ENCODE measurements at places on chromosomes 7 and 10. TPM values are rescaled to one million over a fixed set of nuclear protein-coding genes. Genes with fewer than 3 reads are reported as not detected.

DNA sequence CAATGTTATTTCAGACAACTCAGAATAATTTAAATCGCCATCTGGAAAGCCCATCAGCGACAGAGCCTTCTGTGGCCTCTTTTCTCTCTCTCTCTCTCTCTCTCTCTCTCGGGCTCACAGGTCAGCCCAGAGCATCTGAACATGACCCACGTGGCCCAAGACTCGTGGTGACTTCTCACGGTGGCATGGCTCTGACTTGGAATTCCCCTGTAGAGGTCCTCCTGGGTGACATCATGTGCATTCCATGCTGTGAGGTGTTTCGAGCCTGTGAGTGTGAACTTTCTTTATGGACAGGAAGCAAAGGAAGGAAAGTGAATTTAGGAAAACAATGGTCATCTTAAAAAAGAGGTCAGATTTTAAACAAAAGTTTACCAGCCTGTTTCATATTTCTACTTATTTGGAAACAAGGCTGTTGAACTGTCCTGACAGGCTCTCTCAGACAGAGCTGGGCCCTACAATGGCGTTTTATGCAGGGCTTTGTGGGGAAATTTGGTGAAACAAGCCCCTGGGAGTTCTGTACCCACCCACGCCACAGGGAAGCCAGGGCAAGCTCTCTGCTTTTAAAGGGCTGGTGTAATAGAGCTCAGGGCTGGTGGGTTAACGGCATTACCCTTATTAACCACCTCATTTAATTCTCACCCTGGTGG lies 359.7 kb upstream of the ZNF32 start:
- H3K27me3 ChIP-seq, result no peaks in the 10 kb centered on the region
- no peak for DNase-seq
- H3K36me3 ChIP-seq, result no peaks in the 10 kb centered on the region
- H3K4me1 ChIP-seq, result no peaks in the 10 kb centered on the region

- no peak overlapping the region for H3K27ac ChIP-seq
- no peak overlapping the region for H3K4me3 ChIP-seq
- H3K27me3 ChIP-seq, result no peaks in the 10 kb centered on the region
Measured at GRCh38 chr7:33711231-33712019, 193.9 kb upstream of the BMPER start.

GRCh38 chr7:52786174-52786573 lies 249.3 kb upstream of the POM121L12 start:
- H3K4me1 ChIP-seq, result no peaks in the 10 kb centered on the region
- H3K27me3 ChIP-seq, result no peaks in the 10 kb centered on the region
- DNase-seq, result no peak
- H3K36me3 ChIP-seq, result no peaks in the 10 kb centered on the region
- H3K4me3 ChIP-seq, result no peak overlapping the region

DNA sequence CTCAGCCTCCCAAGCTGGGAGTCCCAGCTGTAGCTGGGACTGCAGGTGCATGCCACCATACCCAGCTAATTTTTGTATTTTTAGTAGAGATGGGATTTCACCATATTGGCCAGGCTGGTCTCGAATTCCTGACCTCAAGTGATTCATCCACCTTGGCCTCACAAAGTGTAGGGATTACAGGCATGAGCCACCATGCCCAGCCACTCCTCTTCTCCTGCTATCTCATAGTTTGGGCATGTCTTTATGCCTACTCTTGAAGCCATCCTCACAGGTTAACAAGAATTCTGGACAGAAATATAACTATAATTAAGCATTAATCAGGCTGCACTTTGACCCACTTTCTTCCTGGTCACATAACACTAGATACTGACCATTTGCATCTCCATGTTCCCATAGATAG lies 28.6 kb upstream of the C10orf67 start:
- H3K4me1 ChIP-seq, result no peaks in the 10 kb centered on the region
- no peak for DNase-seq
- H3K27me3 ChIP-seq, result no peaks in the 10 kb centered on the region
- H3K36me3 ChIP-seq, result no peaks in the 10 kb centered on the region

- no peaks in the 10 kb centered on the region for H3K36me3 ChIP-seq
- H3K4me3 ChIP-seq, result no peak overlapping the region
- no peak overlapping the region for H3K27ac ChIP-seq
- no peaks in the 10 kb centered on the region for H3K4me1 ChIP-seq
- H3K27me3 ChIP-seq, result no peaks in the 10 kb centered on the region
Measured at GRCh38 chr7:76123316-76123715, 75.4 kb downstream of the MDH2 start.

- no peaks in the 10 kb centered on the region for H3K36me3 ChIP-seq
- H3K4me1 ChIP-seq, result no peaks in the 10 kb centered on the region
- no peak overlapping the region for H3K27ac ChIP-seq
- DNase-seq, result no peak
- no peaks in the 10 kb centered on the region for H3K27me3 ChIP-seq
Measured at GRCh38 chr7:7792056-7792455, 73.6 kb upstream of the RPA3 start.

- no peaks in the 10 kb centered on the region for H3K27me3 ChIP-seq
- DNase-seq, result no peak
- no peaks in the 10 kb centered on the region for H3K36me3 ChIP-seq
- H3K4me1 ChIP-seq, result no peaks in the 10 kb centered on the region
Measured at GRCh38 chr7:78176171-78176570, 377.6 kb downstream of the PHTF2 start.

DNA sequence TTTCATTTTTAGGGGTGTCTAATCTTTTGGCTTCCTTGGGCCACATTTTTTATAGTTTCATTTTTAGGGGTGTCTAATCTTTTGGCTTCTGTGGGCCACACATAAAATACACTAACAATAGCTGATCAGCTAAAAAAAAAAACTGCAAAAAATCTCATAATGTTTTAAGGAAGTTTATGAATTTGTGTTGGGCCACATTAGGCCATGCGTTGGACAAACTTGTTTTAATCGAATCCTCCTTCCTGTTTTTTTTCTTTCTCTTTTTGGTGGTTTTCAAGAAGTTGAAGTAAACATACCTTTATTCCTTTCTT lies 37.4 kb downstream of the ZNRF2 start:
- H3K36me3 ChIP-seq, result no peaks in the 10 kb centered on the region
- no peaks in the 10 kb centered on the region for H3K27me3 ChIP-seq

DNA sequence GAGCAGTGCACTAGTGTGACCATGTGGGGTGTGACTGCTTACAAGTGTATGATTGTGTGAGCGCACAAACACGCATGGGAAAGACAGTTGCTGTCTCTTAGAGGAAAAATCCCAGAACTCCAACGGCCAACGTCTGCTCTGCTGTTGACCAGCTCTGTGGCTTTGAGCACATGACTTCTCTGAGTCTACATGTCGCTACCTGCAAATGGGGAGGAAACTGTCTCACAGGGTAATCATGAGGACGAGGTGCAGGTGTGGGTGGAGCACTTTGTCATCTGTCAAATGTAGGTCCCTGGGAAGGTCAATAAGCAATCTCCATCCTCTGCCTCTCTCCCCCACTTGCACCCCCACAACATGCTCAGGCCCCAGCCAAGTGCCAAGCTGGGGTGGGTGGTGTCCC lies 31.2 kb upstream of the TLX1 start:
- H3K27me3 ChIP-seq, result no peaks in the 10 kb centered on the region
- H3K36me3 ChIP-seq, result no peaks in the 10 kb centered on the region
- H3K4me1 ChIP-seq, result no peaks in the 10 kb centered on the region
- DNase-seq, result no peak

- DNase-seq, result no peak
- H3K27ac ChIP-seq, result no peak overlapping the region
- no peak overlapping the region for H3K4me3 ChIP-seq
- no peaks in the 10 kb centered on the region for H3K4me1 ChIP-seq
Measured at GRCh38 chr10:8790390-8790789, 735.9 kb downstream of the GATA3 start.

DNA sequence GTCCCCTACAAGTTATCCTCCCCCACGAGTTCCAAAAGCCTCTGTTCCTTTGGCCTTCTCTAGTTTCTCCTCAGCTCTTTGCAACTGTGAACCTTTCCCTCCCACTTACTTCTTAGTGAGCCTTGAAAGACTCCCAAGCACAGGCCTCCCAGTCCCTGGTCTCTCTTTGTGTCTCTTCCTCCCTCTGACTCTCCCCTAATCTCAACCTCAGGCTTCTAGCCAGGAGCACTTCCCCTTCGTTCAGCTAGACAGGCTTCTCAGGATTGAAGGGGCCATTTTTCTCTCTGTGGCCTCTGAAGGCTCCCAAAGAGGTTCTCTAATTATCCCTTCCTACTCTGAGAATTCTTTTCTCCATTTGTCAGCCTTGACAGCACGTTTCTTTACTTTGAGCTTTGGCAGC lies 50.2 kb upstream of the PHYHIPL start:
- H3K27ac ChIP-seq, result peak overlapping the region; percentile 20
- no peaks in the 10 kb centered on the region for H3K27me3 ChIP-seq
- no peaks in the 10 kb centered on the region for H3K4me1 ChIP-seq
- H3K4me3 ChIP-seq, result no peak overlapping the region
- H3K36me3 ChIP-seq, result no peaks in the 10 kb centered on the region

DNA sequence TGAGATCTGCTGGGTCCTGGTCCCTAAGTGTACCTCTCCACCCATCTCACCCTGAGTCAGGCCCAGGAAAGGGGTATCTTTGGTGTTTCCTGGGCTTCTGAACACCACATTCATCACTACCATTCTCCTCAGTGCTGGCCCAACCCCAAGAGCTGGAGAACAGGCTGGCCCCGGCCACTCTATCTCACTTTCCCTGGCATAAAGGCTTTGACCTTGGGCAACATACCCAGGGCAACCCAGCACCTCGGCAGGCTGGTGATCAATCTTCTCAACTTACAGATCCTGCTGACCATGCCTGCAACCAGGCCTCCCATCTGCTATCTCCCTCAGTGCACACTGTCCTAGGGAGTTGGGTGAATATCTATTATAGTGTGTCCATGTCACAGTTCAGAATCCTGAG lies 2.1 kb downstream of the VSIR start:
- no peaks in the 10 kb centered on the region for H3K36me3 ChIP-seq
- H3K4me1 ChIP-seq, result peaks cover 9% of the 10 kb centered on the region
- H3K27ac ChIP-seq, result peak overlapping the region; percentile 94

- H3K4me3 ChIP-seq, result no peak overlapping the region
- no peaks in the 10 kb centered on the region for H3K27me3 ChIP-seq
- no peaks in the 10 kb centered on the region for H3K4me1 ChIP-seq
Measured at GRCh38 chr10:31087851-31088250, 56.2 kb upstream of the ZNF438 start.

DNA sequence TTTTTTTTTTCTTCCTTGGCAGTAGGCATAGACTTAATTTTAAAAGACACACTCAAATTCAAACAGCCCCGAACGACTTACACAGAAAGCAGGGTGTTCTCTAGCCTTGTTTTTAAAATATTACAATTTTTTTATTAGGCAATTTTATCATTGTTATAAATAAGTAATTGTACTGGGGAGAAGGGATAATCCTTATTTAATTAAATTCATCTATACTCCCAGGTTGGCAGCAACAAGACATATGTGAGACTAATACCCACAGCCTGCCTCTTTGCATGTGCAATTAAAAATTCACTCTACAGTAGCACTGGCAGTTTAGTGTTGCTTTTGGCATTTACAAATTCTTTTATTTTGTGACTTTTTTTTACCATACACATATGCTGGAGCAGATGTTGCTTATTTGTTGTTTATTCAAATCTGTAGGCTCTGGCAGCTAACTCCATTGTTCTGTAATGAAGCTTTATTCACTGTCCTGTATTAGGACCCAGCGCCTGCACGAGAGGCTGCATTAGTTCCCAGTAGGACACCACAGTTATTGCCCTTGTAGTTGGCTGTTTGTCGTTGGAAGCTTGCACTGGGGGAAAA lies 84.9 kb upstream of the PPP1R17 start:
- H3K27me3 ChIP-seq, result no peaks in the 10 kb centered on the region
- no peaks in the 10 kb centered on the region for H3K36me3 ChIP-seq
- no peak overlapping the region for H3K4me3 ChIP-seq
- H3K4me1 ChIP-seq, result no peaks in the 10 kb centered on the region

- H3K27me3 ChIP-seq, result no peaks in the 10 kb centered on the region
- H3K4me1 ChIP-seq, result peaks cover 4% of the 10 kb centered on the region
- H3K36me3 ChIP-seq, result no peaks in the 10 kb centered on the region
- H3K27ac ChIP-seq, result peak overlapping the region; percentile 58
- H3K4me3 ChIP-seq, result no peak overlapping the region
- no peak for DNase-seq
Measured at GRCh38 chr7:108094346-108094745, 35.8 kb downstream of the LAMB4 start.

DNA sequence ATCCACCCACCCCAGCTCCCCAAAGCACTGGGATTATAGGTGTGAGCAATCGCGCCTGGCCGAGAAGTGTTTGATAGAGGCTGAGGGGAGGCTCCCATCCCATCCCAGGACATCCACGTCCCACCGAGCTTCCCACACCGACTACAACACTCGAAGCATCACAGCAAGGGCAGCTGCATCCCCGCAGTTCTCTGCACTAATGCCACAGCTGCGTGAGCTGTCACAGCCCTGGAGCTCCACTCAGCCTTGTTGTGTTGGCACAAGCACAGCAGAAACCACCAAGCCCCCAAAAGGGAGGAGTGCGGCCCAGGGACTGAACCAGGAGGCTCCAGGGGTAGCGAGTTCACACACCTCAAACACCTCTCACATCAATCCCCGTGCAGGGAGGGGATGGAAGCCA lies 121.6 kb downstream of the DIP2C start:
- no peak for DNase-seq
- H3K4me3 ChIP-seq, result no peak overlapping the region
- H3K4me1 ChIP-seq, result no peaks in the 10 kb centered on the region
- no peaks in the 10 kb centered on the region for H3K36me3 ChIP-seq
- no peak overlapping the region for H3K27ac ChIP-seq

DNA sequence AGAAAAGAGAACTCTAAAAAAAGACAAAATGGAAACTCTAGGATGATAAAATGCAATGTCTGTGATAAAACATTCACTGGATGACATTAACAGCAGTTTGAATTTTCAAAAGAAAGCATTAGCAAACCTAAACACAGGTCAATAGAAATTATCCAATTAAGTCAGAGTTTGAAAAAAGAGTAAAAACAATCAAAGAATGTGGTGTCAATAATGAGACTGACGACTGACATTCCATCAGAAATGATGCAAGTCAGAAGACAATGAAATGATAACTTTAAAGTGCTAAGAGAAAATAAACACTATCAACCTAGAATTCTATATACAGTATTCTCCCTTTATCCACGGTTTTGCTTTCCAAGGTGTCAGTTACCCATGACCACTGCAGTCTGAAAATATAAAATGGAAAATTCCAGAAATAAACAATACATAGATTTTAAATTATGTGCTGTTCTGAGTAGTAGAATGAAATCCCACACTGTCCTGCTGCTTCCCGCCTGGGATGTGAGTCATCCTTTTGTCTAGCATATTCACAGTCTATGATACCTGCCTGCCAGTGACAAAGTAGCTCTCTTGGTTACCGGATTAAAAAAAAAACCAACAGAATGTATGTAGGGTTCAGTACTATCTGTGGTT lies 38.3 kb upstream of the SFMBT2 start:
- no peaks in the 10 kb centered on the region for H3K4me1 ChIP-seq
- H3K27me3 ChIP-seq, result no peaks in the 10 kb centered on the region
- H3K4me3 ChIP-seq, result no peak overlapping the region

Gene SLC29A4
- total RNA-seq, result 13.8 TPM

Gene ZNF511
- 27.4 TPM for total RNA-seq

Gene UPP1
- 19.5 TPM for total RNA-seq

Gene WEE2
- not detected for total RNA-seq

Gene WDR86
- total RNA-seq, result 61.5 TPM

Gene BEND7
- 19.3 TPM for total RNA-seq

Gene AFAP1L2
- total RNA-seq, result 43.9 TPM

Gene PLXDC2
- 125 TPM for total RNA-seq

Gene BAMBI
- 3.4 TPM for total RNA-seq

All from breast epithelium (tissue), 4 donors.